ENCODE measurements at places on chromosomes 6 and 20.

GRCh38 chr6:63928613-63929012 lies 293.0 kb downstream of the PHF3 start:
- DNase-seq = no peak

- no peak for DNase-seq
Measured at GRCh38 chr6:44278315-44278714, 8.1 kb downstream of the TMEM151B start.

GRCh38 chr20:61173961-61174725 lies 77.9 kb upstream of the CDH4 start:
- DNase-seq = no peak

- DNase-seq = peak; percentile 33
Measured at GRCh38 chr6:3026791-3027626, 27.3 kb downstream of the NQO2 start.

DNA sequence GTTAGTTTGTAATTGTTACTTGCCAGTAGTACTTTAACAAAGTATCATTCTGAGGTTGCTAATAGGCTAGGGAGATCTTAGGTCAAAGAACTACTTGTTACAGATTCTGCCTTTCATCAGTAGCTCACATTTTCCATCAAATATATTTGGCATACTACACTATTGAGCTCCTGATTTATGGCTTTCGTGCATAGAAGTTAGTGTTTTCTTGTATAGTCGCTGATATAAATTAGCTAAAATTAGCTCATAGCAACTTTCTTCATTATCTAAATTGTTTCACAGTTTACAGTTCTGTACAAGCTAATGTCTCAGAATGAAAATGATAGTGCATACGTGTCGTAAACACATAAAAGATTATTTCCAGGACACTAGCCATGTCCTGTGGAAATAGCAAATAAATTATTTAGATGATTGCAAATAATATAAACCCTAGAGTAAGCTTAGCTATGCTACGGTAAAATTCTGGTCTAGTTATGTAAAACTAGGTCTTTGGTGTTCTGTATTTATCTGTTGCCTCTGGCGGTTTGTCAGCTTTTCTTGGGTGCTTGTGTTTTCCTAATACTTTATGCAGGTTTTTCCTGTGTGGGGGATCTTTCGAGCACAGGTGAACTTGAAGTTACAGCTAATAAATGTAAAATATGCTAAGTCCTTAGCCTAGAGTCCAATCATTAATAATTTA lies 15.1 kb downstream of the PDE7B start:
- DNase-seq = no peak

DNA sequence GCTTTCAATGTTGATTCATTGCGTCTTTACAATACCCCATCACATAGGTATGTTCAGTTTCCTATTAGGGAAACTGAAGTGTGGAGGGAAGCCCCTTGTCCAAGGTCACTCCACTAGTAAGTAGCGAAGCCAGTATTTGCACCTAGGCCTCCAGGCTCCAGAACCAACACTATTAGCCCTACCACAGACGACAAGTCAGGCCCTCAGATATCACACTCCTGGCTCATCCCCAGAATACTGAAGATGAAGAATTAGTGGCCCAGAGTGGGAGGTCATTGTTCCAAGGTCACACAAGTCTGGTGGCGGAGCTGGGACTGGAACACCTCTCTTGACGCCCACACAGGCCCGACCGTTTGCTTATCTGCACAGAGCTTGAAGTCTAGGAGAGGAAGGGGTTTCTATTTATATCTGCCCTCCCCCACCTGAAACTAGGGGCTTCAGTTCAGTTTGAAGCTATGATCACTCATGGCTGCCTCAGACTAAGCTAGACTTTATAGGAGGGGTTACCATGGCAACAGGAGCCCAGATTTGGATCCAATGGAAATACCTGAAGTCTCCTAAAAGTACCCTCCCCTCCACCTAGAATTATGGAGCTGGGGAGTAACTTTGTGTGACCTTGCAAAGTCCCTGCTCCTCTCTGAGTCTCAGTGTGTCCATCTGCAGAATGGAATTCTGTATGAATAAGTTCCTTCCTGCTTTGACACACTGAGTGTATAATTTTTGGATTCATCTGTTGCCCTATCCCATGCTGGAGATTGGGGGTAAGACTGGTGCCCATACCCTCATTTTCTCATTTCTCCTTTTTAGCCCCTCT lies 2.2 kb downstream of the SNTA1 start:
- DNase-seq = no peak

DNA sequence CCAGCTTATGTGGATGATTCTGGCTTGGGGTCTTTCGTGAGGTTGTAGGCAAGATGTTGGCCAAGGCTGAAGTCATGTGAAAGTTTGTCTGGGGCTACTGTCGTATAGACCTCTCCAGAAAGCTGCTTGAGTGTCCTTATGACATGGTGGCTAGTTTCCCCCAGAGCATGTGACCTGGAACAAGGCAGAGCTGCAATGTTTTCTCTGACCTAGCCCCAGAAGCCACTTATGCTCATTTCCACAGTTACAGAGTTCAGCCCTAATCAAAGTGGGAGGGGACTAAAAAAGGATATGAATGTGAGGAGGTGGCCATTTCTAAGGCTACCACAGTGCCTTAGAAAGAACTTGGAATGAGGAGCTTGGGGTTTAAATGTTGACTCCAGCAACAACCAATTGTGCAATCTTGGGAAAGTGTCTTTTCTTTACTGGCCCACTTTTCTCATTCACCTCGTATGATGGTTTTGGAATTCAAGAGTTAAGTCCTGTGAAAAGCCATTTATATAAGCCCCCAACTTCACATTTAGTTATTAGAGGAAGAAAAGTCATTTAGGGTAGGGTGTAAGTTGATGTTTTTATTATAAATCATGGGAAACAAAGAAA lies 5.9 kb upstream of the ASXL1 start:
- DNase-seq = no peak
